T-helper 17 cell (primary cell): ENCODE measurements at places on chromosomes 3 and 15. TPM values are rescaled to one million over a fixed set of nuclear protein-coding genes. Genes with fewer than 3 reads are reported as not detected.

Gene RPL22L1
- 64.9 TPM for total RNA-seq

Gene EOMES
- 0.55 TPM for total RNA-seq

Gene BBX
- total RNA-seq = 76.3 TPM

Gene FBXO22
- total RNA-seq = 9.0 TPM

Gene IL5RA
- 10.4 TPM for total RNA-seq

Gene GPR15
- 181 TPM for total RNA-seq

Gene CSTA
- 1.3 TPM for total RNA-seq

Gene FANCD2OS
- total RNA-seq = not detected

Gene TMEM158
- 0.25 TPM for total RNA-seq

Gene TTLL13
- total RNA-seq = 0.29 TPM

Gene FGF12
- 0.35 TPM for total RNA-seq
